ENCODE measurements at places on chromosomes 13 and 19. TPM values are rescaled to one million over a fixed set of nuclear protein-coding genes. Genes with fewer than 3 reads are reported as not detected.
A peak's percentile ranks its signal among the peaks of the same experiment; 100 is the strongest.

Gene KIR3DL2
- not detected for polyA plus RNA-seq

GRCh38 chr19:5547881-5548280 is 19.9 kb downstream of the TINCR start:
- DNase-seq, result no peak

Gene CBLC
- not detected for polyA plus RNA-seq

Gene TUBB4A
- polyA plus RNA-seq, result 0.53 TPM

Gene MEIOSIN
- not detected for polyA plus RNA-seq

Gene SH3GL1
- polyA plus RNA-seq, result 66.4 TPM

GRCh38 chr19:47063874-47064273 is 15.4 kb upstream of the TMEM160 start:
- no peak for DNase-seq

GRCh38 chr13:76226941-76227340 is 590.8 kb downstream of the LMO7 start:
- peak; percentile 24 for DNase-seq

DNA sequence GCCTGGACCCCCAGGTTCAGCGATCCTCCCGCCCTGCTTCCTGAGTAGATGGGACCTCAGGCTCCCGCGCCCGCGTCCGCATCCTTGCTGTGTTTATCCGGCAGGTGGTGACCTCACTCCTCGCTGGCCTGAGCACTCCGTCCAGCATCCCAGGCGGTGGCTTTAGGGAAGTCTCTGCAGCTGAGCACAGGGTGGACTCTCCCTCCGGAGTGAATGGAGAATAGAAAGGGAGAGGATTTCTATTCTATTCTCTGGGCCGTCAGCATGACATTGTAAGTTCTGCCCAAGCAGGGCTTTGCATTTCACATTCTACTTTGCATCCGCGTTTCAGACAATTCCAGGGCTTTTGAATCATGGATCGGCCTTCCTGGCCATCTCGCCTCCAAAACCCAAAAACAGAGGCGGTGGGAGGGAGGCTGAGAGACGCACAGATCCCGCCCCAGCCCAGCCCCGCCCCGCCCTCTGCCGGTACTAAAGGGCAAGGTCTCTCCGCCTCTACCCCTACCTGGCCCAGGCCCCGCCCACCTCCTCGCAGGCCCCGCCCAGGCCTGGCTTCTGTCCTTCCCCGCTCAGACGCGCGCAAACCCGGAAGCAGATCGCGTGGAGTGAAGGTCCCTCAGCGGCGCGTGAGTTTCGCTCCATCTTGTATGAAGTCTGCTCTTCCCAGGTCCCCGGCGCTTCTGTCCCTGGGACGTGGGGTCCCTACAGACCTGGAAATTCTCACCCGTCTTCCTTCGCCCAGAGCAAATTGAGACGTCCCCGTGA is at the start of gene ZNF525:
Gene ZNF525 (plus strand): TSS at position 572 of the 765 bp plus-strand sequence. CDS start 6,577 bp downstream, outside the sequence.
- peak; percentile 90 for DNase-seq

- peak; percentile 26 for DNase-seq
These were observed 1573.3 kb downstream of the PCDH9 start for GRCh38 chr13:65656740-65657329.

Gene DCLK1
- polyA plus RNA-seq, result 93.7 TPM

Gene ZNF350
- 6.2 TPM for polyA plus RNA-seq

Gene MAB21L1
- polyA plus RNA-seq, result 12.9 TPM

Gene TDRD12
- polyA plus RNA-seq, result 0.12 TPM

DNA sequence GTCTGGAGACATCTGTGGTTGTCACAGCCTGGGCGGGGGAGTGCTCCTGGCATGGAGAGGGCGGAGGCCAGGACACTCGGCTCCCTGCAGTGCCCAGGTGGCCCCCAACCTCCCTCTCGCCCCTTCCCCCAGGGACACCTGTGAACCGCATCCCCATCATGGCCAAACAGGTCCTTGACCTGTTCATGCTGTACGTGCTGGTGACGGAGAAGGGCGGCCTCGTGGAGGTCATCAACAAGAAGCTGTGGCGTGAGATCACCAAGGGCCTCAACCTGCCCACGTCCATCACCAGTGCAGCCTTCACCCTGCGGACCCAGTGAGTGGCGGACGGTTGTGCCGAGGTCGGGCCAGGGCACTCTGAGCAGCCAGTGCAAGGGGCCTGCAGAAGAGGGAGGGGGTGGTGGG is 20.0 kb upstream of the WDR18 start:
- no peak for DNase-seq

- no peak for DNase-seq
These were observed 10.9 kb upstream of the ATF5 start for GRCh38 chr19:49918089-49918488.

Gene GNG14
- 0.33 TPM for polyA plus RNA-seq

DNA sequence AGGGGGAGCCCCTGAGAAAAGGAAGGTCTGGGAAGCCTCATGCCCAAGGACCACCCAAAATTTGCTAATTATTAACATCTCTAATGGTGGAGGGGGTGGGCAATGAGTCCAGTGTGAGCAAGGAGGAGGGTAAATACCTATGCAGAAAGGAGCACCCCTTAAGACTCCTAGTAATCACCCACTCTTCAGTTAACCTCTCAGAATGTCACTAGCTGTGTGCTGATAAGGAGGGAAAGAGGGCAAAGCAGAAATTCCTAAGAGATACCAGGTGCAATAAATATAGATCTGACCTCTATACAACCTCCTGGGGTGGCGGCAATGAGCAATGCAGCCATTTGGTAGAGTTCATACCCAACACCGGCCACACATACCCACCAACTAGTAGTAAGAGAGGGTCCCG is 12.7 kb upstream of the DPY19L3 start:
- DNase-seq, result no peak

DNA sequence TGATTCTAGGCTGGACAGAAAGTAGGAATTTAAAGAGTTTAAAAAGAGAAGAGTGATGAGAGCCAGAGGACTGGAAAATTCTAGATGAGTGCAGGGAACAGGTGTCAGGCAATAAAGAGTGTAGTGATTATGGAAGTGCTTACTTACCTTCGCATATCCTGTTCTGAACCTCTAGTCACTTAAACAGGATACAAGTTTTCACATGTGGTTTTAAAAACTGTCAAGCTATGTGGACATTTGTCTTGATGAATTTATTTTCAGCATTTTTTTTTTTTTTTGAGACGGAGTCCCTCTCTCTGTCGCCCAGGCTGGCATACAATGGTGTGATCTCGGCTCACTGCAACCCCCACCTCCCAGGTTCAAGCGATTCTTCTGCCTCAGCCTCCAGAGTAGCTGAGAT is 34.3 kb upstream of the IL17D start:
- DNase-seq, result no peak

DNA sequence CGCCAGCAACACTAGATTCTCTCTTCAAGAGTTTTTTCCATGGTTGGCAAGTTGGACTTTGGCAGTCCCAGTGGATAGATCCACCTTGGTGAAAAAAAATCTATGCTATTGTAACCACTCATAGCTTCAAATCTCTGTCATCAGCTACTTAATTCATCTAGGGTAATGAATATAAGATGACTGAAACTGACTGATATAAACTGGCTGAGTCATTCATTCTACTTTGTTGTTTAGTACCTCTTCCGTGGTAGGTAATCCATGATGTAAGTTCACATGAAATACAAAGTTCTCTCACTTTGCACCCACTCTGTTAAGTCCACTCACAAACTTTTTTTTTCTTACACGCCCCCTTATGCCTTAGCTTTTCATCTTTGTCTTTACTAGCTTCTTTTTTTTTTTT is 1381.5 kb downstream of the SLITRK5 start:
- no peak for DNase-seq

GRCh38 chr13:30319130-30319529 is 11.8 kb upstream of the KATNAL1 start:
- DNase-seq, result peak; percentile 88

Gene CERS1
- 37.0 TPM for polyA plus RNA-seq

DNA sequence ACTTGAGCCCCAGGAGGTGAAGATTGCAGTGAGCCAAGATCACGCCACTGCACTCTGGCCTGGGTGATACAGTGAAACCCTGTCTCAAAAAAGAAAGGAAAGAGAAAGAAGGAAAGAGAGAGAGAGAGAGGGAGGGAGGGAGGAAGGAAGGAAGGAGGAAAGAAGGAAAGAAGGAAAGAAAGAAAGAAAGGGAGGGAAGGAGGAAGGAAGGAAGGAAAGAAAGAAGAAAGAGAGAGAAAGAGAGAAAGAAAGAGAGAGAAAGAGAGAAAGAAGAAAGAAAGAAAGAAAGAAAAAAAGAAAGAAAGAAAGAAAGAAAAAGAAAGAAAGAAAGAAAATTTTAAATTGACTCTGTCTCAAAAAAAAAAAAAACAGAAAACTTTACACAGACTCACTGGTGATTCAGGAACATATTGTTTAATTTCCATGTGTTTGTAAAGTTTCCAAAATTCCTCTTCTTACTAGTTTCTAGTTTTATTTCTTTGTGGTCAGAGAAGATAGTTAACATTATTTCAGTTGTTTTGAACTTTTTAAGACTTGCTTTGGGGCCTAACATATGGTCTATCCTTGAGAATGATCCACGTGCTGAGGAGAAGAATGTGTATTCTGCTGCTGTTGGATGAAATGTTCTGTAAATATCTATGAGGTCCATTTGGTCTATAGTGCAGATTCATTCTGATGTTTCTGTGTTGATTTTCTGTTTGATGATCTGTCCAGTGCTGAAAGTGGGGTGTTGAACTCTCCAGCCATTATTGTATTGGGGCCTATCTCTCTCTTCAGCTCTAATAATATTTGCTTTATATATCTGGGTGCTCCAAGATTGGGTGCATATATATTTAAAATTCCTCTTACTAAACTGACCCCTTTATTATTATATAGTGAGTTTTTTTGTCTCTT is 204.4 kb upstream of the SERP2 start:
- DNase-seq, result no peak

GRCh38 chr13:40589285-40590109 is 76.9 kb downstream of the FOXO1 start:
- DNase-seq, result peak; percentile 94

Gene C1QTNF9B
- polyA plus RNA-seq, result 2.6 TPM

DNA sequence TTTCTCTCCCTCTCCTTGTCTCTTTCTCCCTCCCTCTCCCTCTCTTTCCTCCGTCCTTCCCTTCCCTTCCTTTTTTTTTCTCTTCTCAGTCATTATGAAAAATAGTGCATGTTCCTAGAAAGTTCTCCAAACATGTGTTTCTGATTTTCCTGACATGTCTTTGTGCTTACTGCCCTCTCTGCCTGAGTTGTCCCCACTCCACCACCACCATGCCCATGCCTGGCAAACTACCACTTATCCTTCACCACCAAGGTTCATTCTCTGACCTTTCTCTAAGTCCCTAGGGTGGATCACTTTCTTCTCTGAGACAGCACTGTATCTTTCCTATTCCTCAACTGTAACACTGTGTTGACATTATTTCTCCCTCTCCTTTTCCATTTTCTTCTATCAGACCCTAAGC is 98.2 kb downstream of the LACC1 start:
- DNase-seq, result no peak

DNA sequence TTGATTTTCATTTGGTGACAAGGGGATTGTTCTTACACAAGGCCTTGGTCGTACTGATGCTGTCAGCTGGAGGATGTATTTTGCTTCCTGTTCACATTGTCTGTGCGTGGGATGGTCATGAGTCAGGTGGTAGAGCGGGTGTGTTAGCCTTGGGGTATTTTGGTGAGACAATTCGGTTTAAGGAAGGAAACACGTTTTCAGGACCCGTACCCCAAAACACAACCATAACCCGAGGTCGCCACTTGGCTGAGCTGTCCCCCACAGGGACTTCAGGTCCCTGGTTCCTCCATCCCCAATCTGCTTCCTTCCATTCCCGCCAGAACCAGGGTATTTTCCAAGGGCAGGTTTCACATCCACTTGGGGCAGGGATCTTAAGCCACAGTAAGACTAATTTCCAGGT is 15.0 kb downstream of the MYO9B start:
- DNase-seq, result peak; percentile 32

- peak; percentile 2 for DNase-seq
These were observed 4.8 kb upstream of the CTXN1 start for GRCh38 chr19:7930765-7931164.

- no peak for DNase-seq
These were observed 52.5 kb upstream of the SHKBP1 start for GRCh38 chr19:40524133-40524549.

- DNase-seq, result no peak
These were observed 9.5 kb downstream of the MIER2 start for GRCh38 chr19:335072-335471.

GRCh38 chr19:28401739-28402424 is 811.1 kb downstream of the UQCRFS1 start:
- DNase-seq, result peak; percentile 14

DNA sequence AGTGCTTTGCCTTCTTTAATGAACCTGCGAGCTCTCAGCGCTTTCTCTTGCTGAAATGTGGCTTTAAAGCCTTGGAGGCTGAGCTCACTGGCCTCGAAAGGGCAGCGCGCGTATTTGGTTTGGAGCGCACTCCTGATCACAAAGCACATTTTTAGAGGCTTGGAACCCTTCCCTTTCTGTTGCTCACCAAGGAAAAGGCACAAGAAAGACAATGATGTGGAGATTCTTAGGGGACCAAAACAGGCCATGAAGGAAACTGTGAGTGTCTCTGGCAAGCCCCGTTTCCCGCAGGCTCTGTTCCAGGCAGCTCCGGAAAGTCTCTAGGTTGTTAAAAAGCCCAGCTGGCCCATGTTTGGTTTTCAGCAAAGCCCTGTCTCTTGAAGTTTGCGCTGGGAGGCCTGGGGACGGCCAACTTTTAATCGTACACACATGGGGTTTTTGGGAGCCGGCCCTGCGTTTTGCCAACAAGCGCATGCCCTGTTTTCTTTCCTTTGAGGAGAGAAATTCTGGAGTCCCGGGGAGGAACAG is 9.4 kb upstream of the SPC24 start:
- peak; percentile 97 for DNase-seq

- peak; percentile 30 for DNase-seq
These were observed 80.4 kb downstream of the DLEU7 start for GRCh38 chr13:50762969-50763567.

GRCh38 chr13:24168392-24168750 is 7.9 kb downstream of the SPATA13 start:
- DNase-seq, result no peak

- no peak for DNase-seq
These were observed 78.8 kb downstream of the CACNA1A start for GRCh38 chr19:13427273-13428051.

DNA sequence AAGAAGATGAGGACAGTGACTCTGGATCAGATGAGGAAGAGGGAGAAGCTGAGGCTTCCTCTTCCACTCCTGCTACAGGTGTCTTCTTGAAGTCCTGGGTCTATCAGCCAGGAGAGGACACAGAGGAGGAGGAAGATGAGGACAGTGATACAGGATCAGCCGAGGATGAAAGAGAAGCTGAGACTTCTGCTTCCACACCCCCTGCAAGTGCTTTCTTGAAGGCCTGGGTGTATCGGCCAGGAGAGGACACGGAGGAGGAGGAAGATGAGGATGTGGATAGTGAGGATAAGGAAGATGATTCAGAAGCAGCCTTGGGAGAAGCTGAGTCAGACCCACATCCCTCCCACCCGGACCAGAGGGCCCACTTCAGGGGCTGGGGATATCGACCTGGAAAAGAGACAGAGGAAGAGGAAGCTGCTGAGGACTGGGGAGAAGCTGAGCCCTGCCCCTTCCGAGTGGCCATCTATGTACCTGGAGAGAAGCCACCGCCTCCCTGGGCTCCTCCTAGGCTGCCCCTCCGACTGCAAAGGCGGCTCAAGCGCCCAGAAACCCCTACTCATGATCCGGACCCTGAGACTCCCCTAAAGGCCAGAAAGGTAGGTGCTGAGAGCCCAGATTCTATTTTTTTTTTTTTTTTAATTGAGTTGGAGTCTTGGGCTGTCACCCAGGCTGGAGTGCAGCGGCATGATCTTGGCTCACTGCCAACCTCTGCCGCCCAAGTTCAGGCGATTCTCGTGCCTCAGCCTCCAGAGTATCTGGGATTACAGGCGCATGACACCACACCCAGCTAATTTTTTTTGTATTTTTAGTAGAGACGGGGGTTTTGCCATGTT is 2.3 kb downstream of the PPP1R15A start:
- DNase-seq, result peak; percentile 46

Gene ANGPTL8
- polyA plus RNA-seq, result 0.18 TPM

- no peak for DNase-seq
These were observed 318.4 kb upstream of the MAB21L1 start for GRCh38 chr13:35794734-35795389.

Measured in muscle of leg (tissue), 16 donors.